ENCODE measurements at places on chromosomes 2 and 18.
A peak's percentile ranks its signal among the peaks of the same experiment; 100 is the strongest.

DNA sequence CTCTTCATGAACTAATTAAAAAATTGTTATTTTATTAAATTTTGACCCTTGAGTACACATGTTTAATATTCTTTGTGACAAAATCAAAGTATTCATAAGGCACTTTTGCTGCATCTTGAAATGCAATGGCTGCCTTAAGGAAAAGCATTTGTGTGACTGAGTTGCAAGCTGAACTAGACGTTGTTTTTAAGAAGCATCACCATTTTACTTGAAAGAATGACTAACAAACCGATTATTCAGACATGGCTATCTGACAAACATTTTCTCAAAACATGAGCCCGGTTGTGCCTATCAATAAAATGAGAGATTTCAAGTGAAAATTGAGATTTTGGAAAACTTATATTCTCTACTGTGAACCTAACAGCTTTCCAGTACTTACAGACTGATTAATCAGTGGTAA is 2.8 kb downstream of the GCFC2 start:
- DNase-seq, result no peak

DNA sequence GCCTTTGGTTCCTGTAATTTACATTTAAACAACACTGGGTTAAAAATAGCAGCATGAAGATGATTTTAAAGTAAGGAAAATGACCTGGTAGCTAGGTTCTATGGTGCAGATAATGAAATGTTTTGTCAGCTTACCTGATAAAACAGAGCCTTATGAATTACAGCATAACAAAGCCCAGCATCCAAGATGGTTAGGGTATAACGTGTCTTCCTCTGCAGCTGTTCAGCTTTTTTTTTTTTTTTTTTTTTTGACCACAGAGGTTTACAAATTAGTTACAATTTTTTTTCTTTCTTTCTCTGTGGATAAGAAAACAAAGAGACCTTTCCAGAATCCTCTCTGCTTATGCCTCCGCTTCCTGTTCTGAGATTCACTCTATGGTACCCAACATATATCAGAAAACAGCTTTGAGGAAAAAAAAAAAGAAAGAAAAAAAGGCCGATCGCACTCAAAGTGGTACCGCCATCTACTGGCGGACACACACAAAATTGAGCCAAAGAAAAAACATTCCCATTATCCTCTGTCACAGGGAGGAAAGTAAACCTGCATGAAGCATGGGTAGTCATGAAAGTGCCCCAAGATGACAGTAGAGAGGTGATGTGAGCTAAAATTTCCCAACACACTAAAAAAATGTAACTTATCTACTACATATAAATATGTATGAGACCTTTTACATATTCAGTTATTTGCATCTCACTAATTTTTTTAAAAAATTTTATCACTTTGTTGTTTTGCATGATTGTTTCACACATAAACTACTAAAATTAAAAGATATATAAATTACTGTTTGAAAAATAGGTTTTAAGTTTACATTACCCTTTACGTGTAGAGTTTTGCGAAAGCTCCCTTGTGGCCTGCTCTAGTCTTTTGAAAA is at the start of gene SCN3A:
Gene SCN3A, minus strand, starts transcription at position 362 of the 871 bp plus-strand sequence. CDS start 27,656 bp downstream, outside the sequence.
- DNase-seq, result peak; percentile 2

DNA sequence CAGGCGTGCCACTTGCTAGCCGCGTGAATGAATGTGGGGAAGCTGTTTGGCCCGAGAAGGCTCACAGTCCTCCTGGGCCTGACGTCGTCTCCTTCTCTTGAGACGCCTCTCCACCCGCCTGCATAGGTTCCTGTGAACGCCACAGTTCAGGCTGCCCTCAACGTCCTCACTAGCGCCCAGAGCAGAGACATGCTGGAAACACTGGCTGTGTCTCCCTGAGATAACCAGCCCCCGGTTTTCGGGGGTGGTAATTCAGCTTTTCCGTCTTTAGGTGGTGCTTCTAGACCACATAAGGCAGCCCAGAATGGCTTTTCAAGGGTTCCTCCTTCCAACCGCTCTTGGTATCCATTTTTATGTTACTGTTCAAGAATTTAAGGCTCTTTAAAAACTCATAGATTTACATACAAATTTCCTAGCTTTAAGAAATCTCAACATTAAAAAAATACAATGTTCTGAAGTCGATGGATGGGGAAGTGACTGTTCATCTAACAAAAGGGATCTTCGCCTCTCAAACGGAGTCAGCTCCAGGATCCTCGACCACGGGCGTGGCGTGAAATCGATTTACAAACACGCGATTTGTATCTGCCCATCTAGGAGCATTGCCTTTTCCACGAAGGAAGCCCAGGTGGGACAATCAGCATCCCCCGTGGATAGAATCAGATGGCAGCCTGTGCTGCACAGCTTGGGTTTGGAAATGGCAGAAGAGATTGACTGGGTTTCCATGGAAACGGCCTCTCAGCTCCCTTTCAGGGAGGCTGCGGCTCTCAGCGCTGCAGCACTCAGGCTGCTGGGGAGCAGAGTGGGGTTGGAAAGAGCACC is 110.6 kb upstream of the PXDN start:
- no peak for DNase-seq

- DNase-seq, result no peak
These were observed 390.3 kb downstream of the ARHGAP15 start for GRCh38 chr2:143519521-143519920.

- no peak for DNase-seq
These were observed 467.6 kb upstream of the SMIM21 start for GRCh38 chr18:75895135-75895534.

DNA sequence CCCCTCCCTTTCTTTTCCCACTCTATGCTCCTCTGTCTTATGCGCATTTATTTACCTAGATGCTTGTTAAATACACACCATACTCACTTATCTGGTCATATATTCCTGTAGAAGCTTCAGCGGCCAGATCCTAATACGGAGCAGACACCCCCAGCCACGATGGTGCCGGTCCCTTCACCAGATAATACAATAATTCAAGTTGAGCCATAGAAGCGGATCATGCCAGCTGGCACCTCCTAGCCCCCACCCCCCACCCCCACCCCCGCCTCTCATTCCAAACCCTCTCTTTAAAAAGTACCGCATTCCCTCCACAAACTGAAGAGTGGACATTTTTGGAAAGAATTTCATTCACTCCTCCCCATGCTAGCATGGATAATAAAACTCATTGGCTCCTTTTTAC is 95.2 kb downstream of the BIN1 start:
- DNase-seq, result no peak

DNA sequence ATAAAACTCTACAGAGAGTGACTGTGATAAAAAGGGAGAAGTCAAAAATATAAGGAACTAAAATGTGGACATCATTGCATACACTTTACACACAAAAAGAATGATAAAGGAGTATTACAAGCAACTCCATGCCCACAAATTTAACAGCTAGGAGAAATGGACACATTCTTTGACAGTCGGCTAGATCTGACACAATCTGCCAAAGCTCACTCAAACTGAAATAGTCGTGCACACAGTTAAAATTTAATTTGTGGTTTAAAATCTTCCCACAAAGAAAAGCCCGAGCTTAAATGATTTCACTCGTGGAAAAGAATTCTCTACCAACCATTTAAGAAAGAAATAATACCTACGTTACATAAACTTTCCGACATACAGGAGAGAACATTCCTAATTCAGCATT is 132.4 kb downstream of the ZAP70 start:
- DNase-seq, result no peak

GRCh38 chr2:122543815-122544214 is 788.4 kb downstream of the TSN start:
- DNase-seq, result no peak

DNA sequence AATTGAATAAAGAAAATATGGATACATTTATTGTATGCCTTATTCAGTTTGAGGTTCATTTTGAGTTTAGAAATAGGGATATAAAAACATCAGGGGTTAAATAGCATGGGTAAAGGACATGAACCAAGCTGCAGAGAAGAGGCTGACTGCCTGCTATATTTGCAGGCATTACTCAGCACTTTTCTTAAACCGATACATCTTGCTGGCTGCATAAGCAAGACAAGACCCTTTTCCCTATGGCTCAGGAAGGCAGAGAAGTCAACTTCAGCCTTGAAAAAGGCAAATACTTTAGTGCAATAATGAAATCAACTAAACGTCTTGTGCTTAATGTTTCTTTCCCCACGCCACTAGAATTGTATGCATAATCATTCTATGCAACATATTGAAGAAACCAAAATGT is 36.4 kb downstream of the SCN1A start:
- no peak for DNase-seq

GRCh38 chr18:48791636-48792105 is 159.1 kb downstream of the SMAD7 start:
- no peak for DNase-seq

DNA sequence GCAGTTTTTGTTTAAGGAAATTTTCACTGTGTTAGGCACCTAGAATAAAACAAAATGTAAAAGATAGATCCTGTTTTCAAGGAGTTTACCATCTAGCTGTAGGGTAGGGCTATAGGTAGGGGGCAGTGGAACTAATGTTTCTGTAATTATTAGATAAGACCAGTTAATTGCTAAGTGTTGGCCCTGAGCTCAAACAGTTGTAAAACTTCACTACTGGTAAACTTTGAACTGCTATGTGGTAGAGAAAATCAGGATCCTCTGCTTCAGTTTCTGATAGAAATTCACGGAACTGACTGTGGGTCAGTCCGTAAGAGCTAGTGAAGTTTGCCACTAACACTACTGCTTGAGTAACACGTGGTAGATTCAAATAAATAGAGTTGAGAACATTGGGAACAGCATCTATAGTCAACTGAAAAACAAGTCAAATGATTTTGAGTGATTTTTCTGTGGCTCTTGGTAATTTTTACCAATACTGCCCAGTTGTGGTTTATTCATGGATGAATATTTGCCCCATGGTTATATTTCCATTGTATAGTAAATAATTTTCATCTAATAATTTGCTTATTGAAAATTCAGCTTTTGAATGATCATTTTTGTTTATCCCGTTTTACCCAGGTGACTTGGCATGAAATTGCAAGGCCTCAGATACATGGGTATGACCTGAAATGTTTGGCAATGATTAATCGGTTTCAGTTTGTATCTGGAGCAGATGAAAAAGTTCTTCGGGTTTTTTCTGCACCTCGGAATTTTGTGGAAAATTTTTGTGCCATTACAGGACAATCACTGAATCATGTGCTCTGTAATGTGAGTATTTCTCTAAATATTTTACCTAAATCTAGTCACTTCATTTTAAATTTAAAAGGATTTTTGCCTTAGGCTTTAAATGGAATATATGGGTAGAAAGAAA is 26.4 kb downstream of the ELP2 start:
- no peak for DNase-seq

- no peak for DNase-seq
These were observed 3.0 kb downstream of the KLHL41 start for GRCh38 chr2:169512525-169512924.

GRCh38 chr18:48813321-48813720 is 137.4 kb downstream of the SMAD7 start:
- no peak for DNase-seq

GRCh38 chr2:46893269-46893939 is 22.2 kb downstream of the MCFD2 start:
- no peak for DNase-seq

GRCh38 chr18:35139517-35139916 is 98.3 kb downstream of the MAPRE2 start:
- DNase-seq, result no peak

DNA sequence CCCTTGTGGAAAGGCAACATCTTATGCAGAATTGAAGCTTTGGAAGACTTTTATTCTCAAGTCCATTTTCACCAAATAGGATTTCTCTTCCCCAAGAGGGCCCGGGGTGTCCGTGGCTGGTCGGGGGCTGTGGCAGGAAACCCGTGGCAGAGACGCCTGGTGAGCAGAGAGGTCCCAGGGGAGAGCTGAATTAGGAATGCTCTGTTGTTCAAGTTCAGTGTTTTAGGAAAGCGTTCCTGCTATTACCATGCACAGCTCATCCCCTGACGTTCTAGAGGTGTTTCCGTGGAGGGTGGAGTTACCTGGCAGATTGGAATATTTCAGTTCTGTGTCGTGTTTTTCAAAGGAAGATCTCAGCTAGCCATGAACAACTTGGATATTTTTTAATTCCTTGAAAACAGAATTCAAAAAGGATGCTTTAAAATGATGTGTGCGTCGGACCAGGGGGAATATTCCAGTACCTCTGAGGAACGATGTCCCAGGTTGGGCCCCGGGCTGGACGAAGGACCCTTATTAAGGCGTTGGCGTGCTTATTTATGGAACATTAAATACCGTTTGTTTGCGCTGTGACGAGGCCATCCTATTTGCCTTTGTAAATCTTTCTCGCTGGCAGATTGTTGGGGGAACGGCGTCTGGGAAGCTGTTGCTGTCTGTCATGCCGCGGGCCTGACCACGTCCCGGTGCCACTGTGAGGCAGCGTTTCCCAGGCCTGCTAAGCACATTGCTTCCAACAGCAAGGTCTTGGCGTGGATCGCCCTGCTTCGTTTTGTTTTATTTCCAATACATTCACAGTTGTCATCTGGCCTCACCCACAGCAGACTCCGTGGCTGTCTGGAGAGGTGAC is 8.2 kb downstream of the NFATC1 start:
- no peak for DNase-seq

- no peak for DNase-seq
These were observed 355.3 kb upstream of the NRXN1 start for GRCh38 chr2:51387235-51387634.

- peak; percentile 78 for DNase-seq
These were observed 38.6 kb upstream of the POLE4 start for GRCh38 chr2:74919827-74920226.

DNA sequence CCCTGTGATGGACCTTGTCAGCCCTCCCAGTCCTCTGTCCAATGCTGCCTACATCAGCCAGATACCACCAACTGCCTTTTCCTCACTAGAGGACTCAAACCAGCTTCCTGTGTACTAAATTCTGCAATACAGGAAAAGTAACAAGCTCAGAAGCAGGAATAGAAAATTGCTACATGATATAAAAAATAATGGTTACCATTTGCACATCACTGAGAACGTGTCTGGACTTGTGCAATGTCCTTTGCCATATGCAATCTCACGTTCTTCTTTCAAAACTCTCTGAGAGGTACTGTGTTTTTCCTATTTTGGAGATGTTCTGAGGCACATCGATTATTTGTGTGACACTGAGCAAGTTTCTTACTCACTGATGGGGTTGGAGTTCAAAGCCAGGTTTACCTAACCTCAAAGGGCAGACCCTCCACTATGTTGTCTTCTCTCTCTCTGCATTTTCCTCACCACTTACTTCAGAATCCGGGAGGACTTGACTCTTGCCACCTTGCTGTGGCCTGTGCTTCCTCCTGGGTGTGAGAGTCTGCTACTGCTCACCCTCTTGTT is 12.1 kb downstream of the UPP2 start:
- DNase-seq, result no peak

DNA sequence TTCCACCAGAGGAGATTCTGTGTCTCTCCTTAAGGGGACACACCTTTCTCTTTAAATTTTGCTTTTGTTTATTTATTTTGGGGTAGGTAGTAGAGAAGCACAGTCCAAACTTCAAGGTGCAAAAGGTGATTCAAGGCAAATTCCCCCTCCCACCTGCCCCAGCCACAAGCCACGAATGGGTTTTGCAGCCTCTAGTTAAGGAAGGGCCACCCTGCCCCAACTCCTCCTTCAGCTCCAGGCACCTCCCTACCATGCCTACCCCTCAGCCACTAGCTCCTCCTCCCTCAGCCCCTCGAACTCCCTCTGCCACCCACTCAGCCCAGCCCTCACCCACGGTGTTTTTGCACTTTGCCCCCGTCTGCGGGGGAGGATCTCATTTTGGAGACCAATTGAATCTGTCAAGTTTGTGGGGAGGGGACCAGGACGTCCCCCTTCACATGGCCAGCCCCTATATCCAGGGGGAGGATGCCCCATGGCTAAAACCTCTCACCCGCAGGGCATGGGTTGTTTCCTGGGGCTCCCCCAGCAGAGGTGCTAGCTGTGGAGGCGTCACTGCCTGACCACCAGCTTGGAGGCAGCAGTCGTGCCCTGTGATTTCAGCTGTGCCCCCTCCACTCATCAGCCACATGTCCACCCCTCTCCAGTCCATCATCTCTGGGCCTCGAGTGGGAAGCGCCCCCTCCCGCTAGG is 4.5 kb downstream of the HAAO start:
- DNase-seq, result no peak

Data from CD4-positive, alpha-beta T cell treated with Interleukin-6 for 4 hours (primary cell).